Stimulated activated CD8-positive, alpha-beta memory T cell treated with anti-CD3 and anti-CD28 coated beads, Interleukin-7, amount 100 ng/mL, for 4 hours (primary cell): ENCODE measurements at places on chromosomes 11 and 22.

DNA sequence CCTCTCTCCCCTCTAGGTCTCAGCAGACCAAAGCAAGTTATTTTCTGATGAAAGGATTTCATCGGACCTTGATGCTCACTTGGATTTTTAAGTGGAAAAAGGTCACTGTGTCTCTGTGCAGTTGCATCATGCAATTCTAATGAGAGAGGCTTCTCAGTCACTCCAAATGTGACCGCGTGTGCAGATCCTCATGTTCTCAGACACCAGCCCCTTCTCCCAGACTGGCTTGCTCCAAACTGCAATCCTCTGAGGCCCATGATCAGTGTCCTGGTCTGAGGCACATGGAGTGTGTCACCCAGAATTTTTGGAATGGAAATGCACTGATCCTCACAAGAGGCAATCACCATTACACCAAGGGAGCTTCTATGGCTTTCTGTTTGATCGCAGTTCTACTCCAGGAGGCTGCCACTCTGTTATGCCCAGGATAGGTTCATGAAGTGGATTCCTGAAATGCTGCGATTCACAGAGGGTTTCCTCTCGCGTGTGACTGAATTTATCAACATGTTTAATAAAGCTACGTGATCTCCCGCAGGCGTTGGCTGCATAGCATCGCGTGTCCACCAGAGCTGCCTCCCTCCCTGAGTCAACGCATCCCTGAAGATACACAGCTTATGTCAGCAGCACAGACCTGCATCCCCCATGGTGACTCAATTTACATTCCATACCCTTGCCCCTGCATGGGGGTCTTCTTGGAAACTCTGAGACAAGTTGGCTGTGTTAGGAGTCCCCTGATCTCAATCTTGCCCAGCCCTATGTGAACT lies 544.6 kb upstream of the B3GAT1 start:
- no peak for DNase-seq

GRCh38 chr11:79110796-79111195 lies 330.0 kb downstream of the TENM4 start:
- no peak for DNase-seq

- no peak for DNase-seq
Measured at GRCh38 chr11:124670732-124671131, 2.8 kb downstream of the SIAE start.

DNA sequence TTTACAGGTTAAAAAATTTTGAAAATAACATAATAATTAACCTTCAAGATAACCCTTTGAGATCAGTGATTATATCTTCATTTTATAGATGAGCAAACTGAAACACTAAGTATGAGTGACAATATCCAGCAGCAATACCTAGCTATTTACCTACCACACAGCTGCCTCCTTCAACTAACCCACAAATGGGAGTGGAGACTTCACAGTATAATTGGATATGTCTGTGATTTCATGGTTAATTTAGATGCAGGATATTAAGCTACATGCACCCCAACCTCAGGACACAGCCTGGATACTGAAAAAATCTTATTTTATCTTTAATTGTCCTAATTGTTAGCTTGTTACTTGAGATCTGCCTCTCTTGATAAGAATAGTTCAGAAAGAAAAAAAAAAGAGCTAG lies 297.2 kb upstream of the ANO5 start:
- no peak for DNase-seq

DNA sequence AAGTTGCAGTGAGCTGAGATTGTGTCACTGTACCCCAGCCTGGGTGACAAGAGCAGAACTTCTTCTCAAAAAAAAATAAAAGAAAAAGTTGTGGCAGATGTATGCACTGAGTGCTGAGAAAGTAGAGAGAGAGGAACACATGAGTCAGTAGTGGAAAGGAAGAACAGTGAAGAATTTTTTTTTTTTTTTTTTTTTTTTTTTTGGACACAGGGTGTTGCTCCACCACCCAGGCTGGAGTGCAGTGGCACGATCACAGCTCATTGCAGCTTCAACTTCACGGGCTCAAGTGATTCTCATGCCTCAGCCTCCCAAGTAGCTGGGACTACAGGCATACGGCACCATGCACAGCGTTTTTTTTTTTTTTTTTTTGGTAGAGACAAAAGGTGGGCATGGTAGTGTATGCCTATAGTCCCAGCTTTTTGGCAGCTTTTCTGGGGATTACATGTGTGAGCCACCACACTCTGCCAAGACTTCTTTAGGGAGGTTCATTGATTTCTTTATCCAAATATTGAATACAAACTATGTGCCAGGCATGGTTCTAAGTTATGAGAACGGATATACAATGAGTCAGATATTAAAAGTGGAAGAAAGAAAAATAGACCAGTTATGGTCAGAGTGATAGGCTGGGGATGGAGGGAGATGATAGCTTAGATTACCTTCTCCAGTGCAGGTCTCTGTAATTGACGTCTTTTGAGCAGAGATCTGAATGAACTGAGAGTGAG lies 62.0 kb downstream of the YAP1 start:
- DNase-seq: no peak

DNA sequence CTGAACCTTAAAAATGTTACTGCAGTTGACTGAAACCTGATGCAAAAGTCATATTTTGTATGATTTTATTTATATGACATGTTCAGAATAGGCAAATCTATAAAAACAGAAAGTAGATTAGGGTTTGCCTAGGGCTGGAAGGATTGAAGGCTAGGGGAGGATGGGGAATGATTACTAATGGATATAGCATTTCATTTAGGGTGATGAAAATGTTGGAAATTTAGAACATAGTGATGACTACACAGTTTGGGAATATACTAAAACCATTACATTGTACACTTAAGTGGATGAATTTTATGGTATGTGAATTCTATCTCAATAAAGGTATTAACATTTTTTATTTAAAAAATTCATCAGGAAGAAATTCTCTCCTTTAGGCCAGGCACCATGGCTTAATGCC lies 22.9 kb upstream of the PAFAH1B2 start:
- no peak for DNase-seq

- no peak for DNase-seq
Measured at GRCh38 chr11:57453543-57454177, 6.7 kb upstream of the RTN4RL2 start.

DNA sequence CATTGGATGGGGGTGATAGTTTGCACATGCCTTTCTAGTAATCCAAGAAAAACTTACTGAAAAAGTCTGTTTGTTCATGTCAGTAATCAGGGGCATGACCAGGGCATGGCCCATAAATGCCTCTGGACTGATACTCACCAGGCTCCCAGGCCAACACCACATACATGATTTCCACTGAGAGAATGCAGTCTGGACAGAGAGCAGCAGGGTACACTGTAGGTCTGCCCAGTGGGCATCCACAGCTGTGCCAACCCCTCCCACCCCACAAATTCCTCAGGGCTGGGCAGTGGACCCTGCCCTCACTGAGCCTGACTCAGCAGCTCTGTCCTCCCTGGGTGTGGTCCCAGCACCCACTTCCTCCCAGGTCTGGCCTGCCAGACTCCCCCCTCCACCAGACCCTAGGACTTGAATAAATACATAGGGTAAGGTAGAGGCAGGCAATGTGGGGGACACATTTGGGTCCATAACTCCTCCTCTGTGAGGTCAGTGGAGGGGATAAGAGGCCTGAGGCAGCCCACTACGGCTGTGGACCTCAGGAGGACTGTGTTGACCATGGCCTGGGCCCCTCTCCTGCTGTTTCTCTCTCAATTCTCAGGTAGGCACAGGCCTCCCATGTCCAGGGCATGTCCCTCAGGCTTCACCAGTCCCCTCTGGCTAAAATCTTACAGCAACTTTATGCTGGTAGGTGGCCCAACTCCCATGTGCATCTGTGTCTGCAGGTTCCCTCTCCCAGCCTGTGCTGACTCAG lies 92.2 kb upstream of the TOP3B start:
- no peak for DNase-seq

GRCh38 chr11:97871816-97872215 lies 1148.9 kb upstream of the CNTN5 start:
- no peak for DNase-seq

GRCh38 chr11:100810146-100810545 lies 123.1 kb downstream of the ARHGAP42 start:
- DNase-seq: no peak
